Astrocyte (in vitro differentiated cells and primary cell): ENCODE measurements at places on chromosomes 5 and 9.
A peak's percentile ranks its signal among the peaks of the same experiment; 100 is the strongest.

- peak; percentile 30 for DNase-seq
Measured at GRCh38 chr5:147188200-147189108, 46.4 kb upstream of the STK32A start.

DNA sequence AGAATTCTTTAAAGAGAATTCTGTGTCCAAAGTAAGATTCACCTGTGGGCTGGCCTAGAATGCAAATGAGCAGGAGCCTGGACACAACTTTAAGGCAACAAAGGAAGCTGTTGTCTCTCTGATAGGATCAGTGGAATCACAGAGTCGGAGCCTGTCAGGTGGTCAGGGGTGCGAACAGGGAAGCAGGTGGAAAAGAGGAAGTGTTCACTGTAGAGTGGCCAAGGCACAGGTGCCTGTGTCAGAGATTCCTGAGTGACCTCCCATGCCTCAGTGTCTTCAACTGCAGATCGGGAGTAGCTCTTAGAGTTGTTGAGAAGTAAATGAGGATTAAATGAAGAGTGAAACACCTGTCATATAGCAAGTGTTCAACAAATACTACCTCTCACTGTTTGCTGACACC lies 48.8 kb downstream of the ZNF366 start:
- DNase-seq, result no peak

GRCh38 chr5:167440846-167441245 lies 850.6 kb upstream of the WWC1 start:
- DNase-seq, result no peak

DNA sequence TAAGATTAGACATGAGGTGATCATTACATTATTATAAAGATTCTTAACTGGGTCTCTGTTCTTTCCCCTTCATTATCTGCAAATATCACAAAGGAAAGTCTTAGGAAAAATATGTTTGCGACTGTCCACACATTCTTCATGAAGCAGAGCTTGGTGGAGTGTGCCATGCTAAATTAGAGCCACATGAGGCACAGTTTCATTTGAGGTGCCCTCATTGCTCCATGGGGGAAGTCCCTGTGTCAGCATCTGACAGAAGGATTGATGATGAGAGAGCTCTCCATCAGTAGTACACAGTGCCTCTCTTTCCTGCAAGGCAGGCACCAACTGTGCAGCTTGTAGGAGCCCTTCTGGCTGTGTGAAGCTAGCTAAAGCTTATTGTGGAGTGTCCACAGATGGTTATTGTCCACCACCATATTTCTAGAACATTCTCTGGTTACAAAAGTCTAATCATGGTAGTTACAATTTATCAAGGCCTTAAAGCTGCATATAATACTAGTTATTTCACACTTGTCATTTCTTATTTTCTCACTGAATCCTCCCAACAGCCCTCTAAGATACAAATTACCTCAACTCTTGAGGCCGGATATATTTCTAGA lies 63.9 kb downstream of the C9orf152 start:
- DNase-seq, result no peak

GRCh38 chr9:89558948-89559347 lies 45.9 kb upstream of the GADD45G start:
- DNase-seq, result no peak
